Effector CD4-positive, alpha-beta T cell (primary cell): ENCODE measurements at places on chromosomes 11 and 22.

GRCh38 chr11:61297746-61298145 is 2.6 kb upstream of the VWCE start:
- no peak for DNase-seq

GRCh38 chr11:41189701-41190436 is 269.6 kb downstream of the LRRC4C start:
- DNase-seq, result no peak

DNA sequence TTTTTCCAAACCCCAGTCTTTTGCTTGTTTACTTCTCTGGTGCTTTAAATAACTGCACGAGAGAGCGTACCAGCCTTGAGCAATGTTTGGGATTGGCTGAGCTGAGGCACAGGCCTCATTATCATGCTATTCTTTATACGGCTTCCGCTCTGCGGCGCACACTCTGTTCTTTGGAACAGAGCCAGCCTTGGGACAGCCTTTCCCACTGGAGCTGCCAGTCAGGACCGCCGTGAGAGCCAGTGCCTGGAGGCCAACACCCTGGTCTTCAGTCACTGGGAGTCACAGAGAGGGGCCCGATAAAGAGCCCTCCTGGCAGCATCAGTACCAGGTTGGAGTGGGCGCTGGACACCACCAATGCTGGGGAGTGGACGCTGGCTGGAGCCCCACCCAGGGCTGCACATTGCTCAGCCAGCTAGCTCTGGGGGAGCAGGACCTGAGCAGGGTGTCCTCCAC is 125.6 kb downstream of the BCR start:
- DNase-seq, result no peak

GRCh38 chr22:48955351-48956311 is 872.0 kb downstream of the BRD1 start:
- no peak for DNase-seq

- DNase-seq, result no peak
Observed at GRCh38 chr22:35174401-35175038, 82.8 kb upstream of the HMGXB4 start.

DNA sequence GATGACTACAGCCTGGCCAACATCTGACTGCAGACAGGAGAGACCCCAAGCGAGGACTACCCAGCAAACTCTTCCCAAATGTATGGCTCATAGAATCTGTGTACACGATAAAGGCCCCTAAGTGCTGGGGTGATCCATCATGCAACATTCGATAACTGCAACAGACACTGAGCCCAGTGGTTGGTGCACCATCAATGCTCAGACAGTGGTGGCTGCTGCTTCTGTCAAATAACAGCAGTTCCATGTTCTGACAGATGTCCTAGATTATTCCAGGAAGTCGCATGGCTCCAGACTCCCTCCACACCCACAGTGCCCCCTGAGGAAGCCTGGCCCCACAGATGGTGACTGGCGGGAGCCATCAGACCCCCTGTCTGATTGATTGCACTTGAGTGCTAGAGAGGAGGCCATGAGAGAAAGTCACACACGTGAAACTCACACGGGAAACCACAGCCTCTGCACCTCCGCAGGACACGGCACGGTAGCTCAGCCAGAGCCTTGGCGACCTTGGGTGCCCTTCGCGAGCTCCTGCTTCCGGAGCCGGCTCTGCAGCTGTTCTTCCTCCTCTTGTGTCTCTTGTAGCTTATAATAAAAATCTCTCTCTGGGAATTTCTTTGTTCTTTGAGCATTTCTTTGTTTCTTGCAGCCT is 1155.9 kb downstream of the TBC1D22A start:
- DNase-seq, result no peak

DNA sequence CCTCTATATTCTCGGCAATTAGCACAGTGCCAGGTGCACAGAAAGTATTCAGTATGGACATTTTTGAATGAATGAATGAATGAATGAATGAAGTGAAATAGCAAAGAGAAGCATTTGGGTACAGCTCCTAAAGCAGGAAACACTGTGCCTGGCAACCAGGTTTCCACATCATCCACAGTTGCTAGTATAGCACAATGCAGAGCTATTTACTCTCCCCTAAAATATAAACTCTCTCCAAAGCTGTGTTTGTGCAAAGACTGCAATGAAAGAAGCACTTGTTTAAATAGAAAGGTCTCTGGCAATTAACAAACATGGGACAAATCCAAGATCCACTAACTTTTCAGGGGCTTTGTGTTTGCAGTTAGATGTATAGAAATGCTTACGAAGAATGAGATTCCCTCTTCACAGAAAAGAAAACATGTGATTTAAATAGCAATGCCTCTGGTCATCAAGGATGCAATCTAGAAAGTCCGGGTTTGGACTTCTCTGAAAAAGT is 103.0 kb upstream of the OPCML start:
- no peak for DNase-seq

DNA sequence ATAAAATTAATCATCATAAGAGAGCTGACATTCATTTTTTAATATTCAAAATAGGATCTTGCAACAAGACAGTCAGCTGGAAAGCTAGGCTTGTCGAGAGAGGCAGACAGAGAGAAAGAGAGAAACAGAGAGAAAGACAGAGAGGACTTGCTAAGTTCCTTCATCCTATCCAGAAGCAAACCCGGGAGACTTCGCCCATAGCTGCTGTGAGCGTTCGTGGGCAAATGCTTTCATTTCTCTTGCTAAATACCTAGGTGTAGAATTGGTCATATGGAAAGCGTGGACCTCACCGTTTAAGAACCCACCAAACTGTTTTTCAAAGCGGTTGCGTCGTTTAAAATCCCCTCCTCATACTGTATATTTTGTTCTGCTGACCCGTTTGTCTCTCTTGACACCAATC is 25.3 kb upstream of the KRTAP5-6 start:
- no peak for DNase-seq
